ENCODE measurements at places on chromosomes 13 and 19.

DNA sequence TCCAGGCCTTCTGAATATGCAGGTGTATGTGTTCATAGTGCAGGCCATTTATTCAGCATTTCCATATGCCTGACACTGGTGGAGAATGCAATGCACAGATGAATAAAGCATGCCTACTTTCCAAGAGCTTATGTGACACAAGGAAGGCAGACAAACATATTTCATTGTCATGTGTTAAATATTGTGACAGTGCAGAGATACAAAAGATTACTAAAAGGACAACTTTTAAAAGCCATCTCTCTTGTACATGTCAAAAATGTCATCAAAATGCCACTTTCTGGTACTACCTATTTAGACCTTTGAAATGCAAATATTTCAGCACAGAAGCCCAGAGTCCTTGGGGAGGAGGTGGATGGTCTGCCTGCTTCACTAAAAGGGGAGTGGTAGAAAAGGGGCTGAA, 254.5 kb downstream of the FGF14 start:
- no peak for DNase-seq

- DNase-seq: no peak
These were observed 20.5 kb downstream of the ZNF607 start for GRCh38 chr19:37699057-37699456.

DNA sequence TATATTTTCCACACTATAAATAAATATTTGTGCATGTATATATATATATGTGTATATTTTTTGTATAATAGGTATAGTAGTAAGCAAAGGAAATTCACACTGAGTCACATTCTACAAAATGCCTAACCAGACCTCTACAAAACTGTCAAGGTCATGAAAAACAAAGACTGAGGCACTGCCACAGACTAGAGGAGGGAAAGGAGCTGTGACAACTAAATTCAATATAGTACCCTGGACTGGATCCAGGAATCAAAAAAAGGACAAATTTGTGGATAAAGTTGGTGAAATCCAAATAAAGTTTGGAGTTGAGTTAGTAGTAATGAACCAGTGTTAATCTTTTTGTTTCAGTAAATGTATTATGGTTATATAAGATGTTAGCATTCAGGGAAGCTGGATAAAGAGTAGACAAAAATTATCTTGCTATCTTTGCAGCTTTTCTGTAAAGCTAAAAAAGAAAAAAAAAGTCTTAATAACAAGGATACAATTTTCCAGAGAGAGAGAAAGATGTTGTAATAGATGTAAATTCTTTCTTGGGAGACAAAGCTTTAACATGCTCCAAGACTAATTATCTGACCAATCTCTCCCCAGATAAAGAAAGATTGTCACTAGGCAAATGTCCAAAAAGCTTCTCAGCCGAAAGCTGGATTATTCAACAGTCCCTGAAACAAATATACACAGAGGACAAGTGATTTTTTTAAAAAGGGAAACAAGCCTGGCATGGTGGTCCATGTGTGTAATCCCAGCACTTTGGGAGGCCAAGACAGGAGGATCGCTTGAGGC, 19.1 kb downstream of the SYDE1 start:
- DNase-seq: no peak

DNA sequence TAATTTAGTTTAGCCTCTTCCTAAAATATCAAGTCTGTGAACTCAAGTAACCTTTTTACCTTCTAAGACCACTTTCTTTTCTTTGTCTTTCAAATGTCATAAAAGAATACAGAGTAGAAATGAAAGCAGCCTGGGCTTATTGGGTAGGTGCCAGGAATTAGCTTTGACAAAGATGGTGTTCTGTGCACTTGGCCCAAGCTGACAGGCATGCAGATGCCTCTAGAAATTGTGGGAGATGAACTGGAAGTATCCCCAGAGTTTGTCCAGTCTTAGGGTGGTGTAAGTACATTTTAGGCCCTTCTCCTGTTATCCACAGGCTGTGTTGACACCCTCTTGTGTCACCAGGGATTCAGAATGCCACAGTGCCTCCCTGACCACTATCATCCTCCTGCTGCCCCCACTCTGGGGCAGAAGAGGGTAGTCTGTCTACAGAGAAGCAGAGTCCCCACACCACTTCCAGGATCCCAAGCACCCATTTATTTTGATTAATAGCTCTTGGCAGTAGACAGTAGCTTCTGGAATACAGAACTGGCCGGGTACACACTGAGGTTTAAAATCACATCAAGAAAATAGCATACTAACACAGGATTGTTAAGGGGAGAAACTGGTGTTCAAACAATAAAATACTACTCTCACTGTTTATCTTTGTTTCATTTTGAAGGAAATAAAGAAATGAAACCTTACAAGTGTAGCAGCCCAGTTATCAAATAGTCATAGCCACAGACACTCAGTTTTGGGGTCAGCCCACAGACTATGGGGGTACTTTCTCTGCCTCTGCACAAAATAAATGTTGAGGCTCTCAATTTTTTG, 343.2 kb downstream of the KCNRG start:
- no peak for DNase-seq

DNA sequence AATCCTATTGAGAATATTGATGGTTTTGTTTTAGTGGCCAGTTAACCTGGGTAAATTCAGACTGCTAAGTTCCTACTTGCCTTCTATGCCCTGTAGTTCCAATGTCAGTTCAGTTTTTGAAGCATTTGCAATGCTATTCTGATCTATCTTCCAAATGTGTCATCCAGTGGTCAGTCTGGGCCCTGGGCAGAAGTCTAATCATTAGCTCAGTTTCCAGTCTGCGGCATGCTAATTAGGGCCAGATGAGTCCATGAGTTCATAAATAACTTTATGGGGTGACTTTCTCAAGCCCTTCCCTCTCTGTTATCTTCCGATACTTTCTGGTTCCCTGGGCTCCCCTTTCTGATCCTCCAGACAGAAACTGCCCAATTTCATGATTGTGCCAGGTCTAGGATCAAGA, 32.7 kb downstream of the FAM187B start:
- no peak for DNase-seq

Data from activated T-helper 1 cell treated with anti-CD3 and anti-CD28 coated beads, Interleukin-2, amount 50 U/mL, for 16 hours (primary cell).